ENCODE measurements at places on chromosomes 1 and 21.

DNA sequence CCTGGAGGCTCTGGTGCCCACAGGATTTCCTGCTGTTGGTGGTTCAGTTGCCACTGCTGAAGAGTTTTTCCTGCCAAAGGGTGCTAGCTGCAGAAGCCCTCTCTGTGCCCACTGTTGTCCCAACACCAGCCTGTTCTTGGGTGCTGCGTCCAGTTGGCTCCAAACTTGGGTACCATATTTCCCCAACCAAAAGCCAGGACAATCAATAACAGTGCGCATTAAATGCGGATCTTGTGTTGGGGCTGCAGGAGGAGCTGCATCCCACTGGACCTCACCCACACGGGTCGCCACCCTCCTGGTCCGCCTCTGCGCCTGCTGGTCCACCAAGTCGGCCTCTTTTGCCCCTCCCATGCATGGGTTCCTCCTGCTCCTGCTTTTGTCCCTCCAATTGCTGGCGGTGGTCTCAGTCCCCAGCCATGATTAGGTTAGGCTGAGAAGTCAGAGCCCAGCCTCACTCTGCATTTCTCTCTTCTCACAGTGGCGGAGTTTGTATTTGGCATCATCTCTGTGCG lies 9.8 kb downstream of the ABCG1 start:
- no peak for ATAC-seq

GRCh38 chr1:223748773-223749733 lies 36.7 kb downstream of the CAPN2 start:
- ATAC-seq, result peak; percentile 83

DNA sequence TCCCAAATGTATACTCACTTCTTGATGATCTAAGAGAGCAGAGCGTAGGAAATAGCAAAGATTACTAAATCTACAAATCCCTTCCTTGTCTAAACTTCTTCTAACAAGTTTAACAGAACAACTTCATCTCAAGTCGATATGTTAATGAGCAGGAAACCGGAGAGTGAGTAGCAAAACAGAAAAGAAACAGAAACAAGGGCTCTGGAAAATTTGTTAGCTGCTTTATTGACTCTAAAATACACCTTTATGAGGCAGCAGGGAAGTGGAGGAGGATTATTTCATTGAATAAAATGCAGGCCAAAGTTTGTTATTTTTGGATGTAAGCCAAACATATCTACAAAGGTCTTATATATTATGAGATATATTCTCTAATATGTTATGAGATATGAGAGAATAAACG lies 192.4 kb downstream of the LRRIQ3 start:
- no peak for ATAC-seq

- no peak for ATAC-seq
Observed at GRCh38 chr1:33880305-33880704, 16.4 kb downstream of the HMGB4 start.

DNA sequence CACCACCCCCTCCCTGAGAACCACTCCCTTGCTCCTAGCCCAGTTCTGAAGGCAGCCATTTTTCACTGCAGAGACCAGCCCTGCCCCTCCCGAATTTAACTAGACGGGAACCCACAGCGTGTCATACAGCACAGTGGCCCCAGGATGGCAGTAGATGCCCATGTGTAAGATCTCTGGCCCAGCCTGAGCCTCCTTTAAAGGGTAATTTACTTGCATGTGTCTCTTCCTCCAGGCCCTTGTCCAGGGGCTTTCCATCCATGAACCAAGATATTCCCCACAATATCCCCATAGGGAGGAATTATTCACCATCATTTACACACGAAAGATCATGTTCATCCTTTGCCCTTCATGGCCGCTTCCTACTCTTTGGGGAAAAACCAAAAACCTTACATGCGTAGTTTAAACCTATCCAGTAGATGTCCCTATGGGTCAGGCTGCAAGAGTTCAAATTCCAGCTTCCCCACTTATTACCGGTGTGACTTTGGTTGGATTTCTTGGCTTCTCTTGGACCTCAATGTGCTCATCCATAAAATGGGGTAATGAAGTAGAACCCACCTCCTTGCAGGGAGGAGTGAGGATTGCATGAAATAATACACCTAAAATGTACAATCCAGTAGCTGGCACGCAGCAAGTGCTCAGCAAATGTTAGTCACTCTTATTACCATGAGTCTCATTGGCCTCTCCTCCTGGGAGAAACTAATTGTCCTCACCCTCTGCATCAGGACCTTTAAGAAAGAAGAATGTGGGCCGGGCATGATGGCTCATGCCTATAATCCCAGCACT lies 4.0 kb upstream of the LACTBL1 start:
- ATAC-seq, result peak; percentile 97

Measured in SK-N-SH treated with all-trans-retinoic acid at 6 μM for 48 hours (cell line).